ENCODE measurements at places on chromosomes 16 and 17. TPM values are rescaled to one million over a fixed set of nuclear protein-coding genes. Genes with fewer than 3 reads are reported as not detected.

Gene KRTAP4-6
- total RNA-seq, result not detected

Gene CHRNE
- total RNA-seq, result not detected

Gene DYNC1LI2
- 393 TPM for total RNA-seq

Gene OTOA
- not detected for total RNA-seq

Gene TEX14
- total RNA-seq, result not detected

Gene KIF18B
- 1.7 TPM for total RNA-seq

- H3K27ac ChIP-seq, result no peak overlapping the region
- H3K4me1 ChIP-seq, result no peaks in the 10 kb centered on the region
- no peak overlapping the region for H3K4me3 ChIP-seq
- no peaks in the 10 kb centered on the region for H3K36me3 ChIP-seq
- H3K27me3 ChIP-seq, result no peaks in the 10 kb centered on the region
- DNase-seq, result no peak
Measured at GRCh38 chr17:51629232-51629631, 368.9 kb downstream of the UTP18 start.

DNA sequence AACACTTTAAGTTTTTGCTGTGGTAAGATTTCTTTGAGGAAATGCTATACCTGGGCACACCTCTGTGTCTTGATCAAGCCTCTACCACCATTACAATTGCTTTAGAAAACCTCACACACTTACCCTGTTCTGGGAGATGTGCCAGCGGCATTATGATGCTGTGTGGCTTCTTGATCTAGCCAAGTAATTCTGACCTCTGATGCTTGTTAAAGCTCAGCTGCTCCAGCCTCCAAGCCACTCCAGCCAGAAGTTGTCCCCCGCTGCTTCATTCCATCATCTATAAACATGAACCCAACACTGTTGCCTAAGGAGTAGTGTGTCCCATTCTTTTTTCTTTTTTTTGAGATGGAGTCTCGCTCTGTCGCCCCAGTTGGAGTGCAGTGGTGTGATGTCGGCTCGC is 60.1 kb downstream of the CYLD start:
- no peak overlapping the region for H3K27ac ChIP-seq
- no peaks in the 10 kb centered on the region for H3K36me3 ChIP-seq
- H3K27me3 ChIP-seq, result no peaks in the 10 kb centered on the region
- no peak overlapping the region for H3K4me3 ChIP-seq
- no peaks in the 10 kb centered on the region for H3K4me1 ChIP-seq

DNA sequence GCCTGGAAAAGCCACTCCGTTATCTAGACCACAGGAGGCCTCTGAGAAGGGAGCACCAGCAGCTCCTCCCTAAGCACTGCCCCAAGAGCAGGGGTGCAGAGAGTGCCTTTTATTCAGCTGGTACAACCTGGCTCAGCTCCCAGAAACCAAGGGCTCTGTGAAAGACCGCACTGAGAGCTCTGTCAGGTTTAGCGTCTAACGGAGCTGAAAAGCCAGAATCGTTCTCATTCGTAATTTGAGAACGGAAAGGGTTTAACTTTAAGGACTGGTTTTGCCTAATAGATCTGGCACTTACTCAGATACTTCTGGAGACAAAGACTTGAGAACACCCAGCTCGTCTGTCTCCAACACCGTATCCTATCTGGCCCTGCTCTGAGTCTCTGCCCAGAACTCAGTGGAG is 13.5 kb downstream of the MPG start:
- H3K36me3 ChIP-seq, result no peaks in the 10 kb centered on the region
- no peak overlapping the region for H3K4me3 ChIP-seq
- no peak for DNase-seq
- H3K27me3 ChIP-seq, result no peaks in the 10 kb centered on the region
- H3K4me1 ChIP-seq, result no peaks in the 10 kb centered on the region

GRCh38 chr17:67800495-67800928 is 24.8 kb upstream of the BPTF start:
- H3K4me3 ChIP-seq, result no peak overlapping the region
- DNase-seq, result peak; percentile 85
- no peak overlapping the region for H3K27ac ChIP-seq
- H3K4me1 ChIP-seq, result no peaks in the 10 kb centered on the region
- no peaks in the 10 kb centered on the region for H3K27me3 ChIP-seq

GRCh38 chr17:57517632-57518456 is 227.3 kb downstream of the CCDC182 start:
- H3K27ac ChIP-seq, result no peak overlapping the region
- no peak for DNase-seq
- no peaks in the 10 kb centered on the region for H3K4me1 ChIP-seq
- H3K27me3 ChIP-seq, result no peaks in the 10 kb centered on the region
- no peak overlapping the region for H3K4me3 ChIP-seq

GRCh38 chr17:1179112-1179817 is 516 bp downstream of the ABR start:
- H3K4me1 ChIP-seq, result peaks cover 14% of the 10 kb centered on the region
- H3K36me3 ChIP-seq, result no peaks in the 10 kb centered on the region
- H3K27ac ChIP-seq, result peak overlapping the region; percentile 67
- DNase-seq, result no peak
- H3K27me3 ChIP-seq, result no peaks in the 10 kb centered on the region

GRCh38 chr16:75787440-75787839 is 61.1 kb upstream of the CPHXL start:
- no peak for DNase-seq
- no peaks in the 10 kb centered on the region for H3K36me3 ChIP-seq
- H3K4me3 ChIP-seq, result no peak overlapping the region
- no peak overlapping the region for H3K27ac ChIP-seq
- no peaks in the 10 kb centered on the region for H3K4me1 ChIP-seq

DNA sequence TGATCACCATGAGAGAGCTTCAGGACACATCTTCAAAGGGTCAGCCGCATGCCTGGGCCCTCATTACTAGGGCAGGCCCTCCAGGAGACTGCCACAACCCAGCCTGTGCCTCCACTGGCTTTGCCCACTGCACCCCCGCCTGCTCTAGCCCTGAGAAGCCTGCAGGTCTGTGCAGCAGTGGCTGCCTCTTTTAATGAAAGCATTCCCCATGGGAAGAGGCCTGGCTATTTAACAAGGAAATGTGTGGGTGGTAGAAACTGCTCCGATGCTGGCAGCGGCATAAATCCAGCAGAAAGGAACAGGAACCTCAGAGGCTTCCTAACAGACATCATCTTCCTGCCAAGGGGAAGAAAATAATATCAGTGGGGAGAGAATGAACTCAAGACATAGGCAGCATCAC is 375 bp upstream of the KRT32 start:
- H3K4me3 ChIP-seq, result no peak overlapping the region
- no peaks in the 10 kb centered on the region for H3K36me3 ChIP-seq
- no peak overlapping the region for H3K27ac ChIP-seq
- no peaks in the 10 kb centered on the region for H3K4me1 ChIP-seq
- DNase-seq, result no peak

DNA sequence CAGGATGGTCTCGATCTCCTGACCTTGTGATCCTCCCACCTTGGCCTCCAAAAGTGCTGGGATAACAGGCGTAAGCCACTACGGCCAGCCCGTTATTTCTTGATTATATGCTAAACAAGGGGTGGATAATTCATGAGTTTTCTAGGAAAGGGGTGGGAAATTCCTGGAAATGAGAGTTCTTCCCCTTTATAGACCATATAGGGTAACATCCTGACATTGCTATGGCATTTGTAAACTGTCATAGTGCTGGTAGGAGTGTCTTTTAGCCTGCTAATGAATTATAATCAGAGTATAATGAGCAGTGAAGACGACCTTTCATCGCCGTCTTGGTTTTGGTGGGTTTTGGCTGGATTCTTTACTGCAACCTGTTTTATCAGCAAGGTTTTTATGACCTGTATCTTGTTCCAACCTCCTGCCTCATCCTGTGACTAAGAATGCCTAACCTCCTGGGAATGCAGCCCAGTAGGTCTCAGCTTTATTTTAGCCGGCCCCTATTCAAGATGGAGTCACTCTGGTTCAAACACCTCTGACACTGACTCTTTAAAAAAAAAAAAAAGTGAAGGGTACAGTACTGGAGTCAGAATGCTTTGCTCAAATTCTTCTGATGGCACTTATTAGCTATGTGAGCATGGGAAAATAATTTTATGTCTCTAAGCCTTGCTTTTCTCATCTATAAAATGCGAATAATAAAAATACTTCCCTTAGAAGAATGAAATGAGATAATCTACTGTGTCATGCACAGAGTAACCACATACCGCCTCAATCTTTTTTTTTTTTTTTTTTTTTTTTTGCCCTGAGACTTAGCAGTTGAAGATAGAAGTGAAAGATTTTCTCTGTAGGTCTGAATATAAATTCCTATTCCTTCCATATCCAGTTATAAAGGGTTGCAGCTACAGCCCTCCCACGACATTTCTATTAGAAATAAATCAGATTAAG is 5.1 kb upstream of the CALCOCO2 start:
- no peaks in the 10 kb centered on the region for H3K36me3 ChIP-seq
- H3K4me3 ChIP-seq, result no peak overlapping the region
- H3K27me3 ChIP-seq, result no peaks in the 10 kb centered on the region
- no peak overlapping the region for H3K27ac ChIP-seq
- DNase-seq, result no peak

GRCh38 chr17:45006927-45007461 is 38.9 kb upstream of the C1QL1 start:
- H3K27me3 ChIP-seq, result no peaks in the 10 kb centered on the region
- no peak for DNase-seq
- H3K4me1 ChIP-seq, result no peaks in the 10 kb centered on the region
- no peaks in the 10 kb centered on the region for H3K36me3 ChIP-seq
- no peak overlapping the region for H3K27ac ChIP-seq

DNA sequence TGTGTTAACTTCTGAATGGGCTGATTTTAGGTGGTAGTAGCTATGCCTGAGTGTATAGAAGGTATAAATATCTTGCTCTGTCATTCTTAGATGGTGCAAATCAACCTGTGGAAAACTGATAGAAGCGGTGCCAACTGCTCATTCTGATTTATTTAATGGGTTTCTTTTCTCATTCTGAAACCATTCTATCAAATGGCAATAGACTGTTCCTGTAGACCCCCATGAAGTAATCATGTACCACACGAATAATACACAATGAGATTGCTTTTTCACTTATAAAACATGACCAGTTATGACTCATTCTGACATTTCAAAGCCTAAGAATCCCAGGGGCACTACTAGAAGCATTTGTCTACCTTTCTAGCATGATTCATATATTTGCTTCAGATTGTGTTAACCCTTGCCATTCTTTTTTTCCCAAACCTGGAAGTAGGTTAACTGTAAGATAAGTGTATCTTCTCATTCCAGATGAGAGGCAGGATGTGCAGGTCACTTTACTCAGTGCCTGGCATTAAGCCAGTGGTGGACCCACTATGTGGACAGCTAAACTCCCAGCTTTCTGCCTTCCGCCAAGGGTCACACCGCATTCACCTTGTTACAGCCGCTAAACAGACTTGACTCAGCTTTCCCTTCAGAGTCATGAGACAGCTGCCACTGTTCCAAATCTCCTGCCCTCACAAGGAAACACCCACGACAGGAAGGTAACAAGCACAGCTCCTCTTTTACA is 16.4 kb upstream of the SLC16A11 start:
- H3K4me3 ChIP-seq, result no peak overlapping the region
- peaks cover 6% of the 10 kb centered on the region for H3K27me3 ChIP-seq
- no peaks in the 10 kb centered on the region for H3K36me3 ChIP-seq
- DNase-seq, result no peak
- no peaks in the 10 kb centered on the region for H3K4me1 ChIP-seq
- H3K27ac ChIP-seq, result no peak overlapping the region

DNA sequence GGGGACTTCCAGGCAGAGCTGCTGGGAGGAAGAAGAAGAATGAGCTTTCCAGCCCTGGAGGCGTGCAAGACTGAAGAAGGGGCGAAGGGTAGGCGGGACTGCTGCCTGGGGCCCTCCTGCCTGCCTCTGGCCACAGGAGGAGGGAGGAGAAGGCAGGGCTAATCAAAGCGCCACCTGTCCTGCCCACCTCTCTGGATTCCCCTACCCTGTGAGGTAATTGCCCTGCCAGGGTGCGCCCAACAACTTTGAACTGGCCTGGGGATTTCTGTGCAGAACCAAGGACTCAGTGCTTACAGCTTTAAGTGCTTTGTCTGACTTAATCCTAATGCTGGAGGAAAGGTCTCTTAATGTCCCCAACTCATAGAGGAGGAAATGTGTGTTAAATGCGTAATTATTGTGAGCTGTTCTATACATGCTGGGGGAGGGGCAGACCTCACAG is at the start of gene NOXO1:
Gene NOXO1, minus strand, starts transcription at position 72 of the 439 bp plus-strand sequence. CDS start 290 bp downstream, outside the sequence.
- H3K4me1 ChIP-seq, result peaks cover 66% of the 10 kb centered on the region
- DNase-seq, result peak; percentile 80
- H3K36me3 ChIP-seq, result no peaks in the 10 kb centered on the region
- peaks cover 44% of the 10 kb centered on the region for H3K27me3 ChIP-seq
- peak within 1 kb of the TSS; percentile 95 for H3K27ac ChIP-seq
- H3K4me3 ChIP-seq, result peak within 1 kb of the TSS; percentile 39

DNA sequence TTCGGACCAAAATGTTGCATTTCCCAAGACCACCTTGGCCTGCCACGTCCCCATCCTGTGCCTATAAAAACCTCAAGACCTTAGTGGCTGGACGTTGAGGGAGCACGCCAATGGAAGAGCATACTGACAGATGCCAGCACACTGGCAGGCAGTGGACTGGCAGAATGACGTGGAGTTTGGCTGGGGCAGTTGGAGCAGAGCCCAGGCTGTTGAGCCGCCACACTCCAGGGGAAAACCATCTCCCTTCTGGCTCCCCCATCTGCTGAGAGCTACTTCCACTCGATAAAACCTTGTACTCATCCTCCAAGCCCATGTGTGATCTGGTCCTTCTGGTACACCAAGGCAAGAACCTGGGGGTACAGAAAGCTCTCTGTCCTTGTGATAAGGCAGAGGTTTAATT is 494.1 kb downstream of the CDH11 start:
- no peaks in the 10 kb centered on the region for H3K27me3 ChIP-seq
- no peaks in the 10 kb centered on the region for H3K4me1 ChIP-seq
- DNase-seq, result no peak
- H3K36me3 ChIP-seq, result no peaks in the 10 kb centered on the region
- H3K27ac ChIP-seq, result no peak overlapping the region

- DNase-seq, result peak; percentile 82
- peaks cover 13% of the 10 kb centered on the region for H3K4me1 ChIP-seq
- no peaks in the 10 kb centered on the region for H3K36me3 ChIP-seq
- H3K27ac ChIP-seq, result peak within 1 kb of the TSS; percentile 98
- H3K27me3 ChIP-seq, result no peaks in the 10 kb centered on the region
- peak within 1 kb of the TSS; percentile 84 for H3K4me3 ChIP-seq
Measured at GRCh38 chr16:68264128-68265077, at the start of gene SLC7A6. SLC7A6 (plus strand) TSS chr16:68264526; CDS start chr16:68274727, 10,201 bp downstream.

- H3K27me3 ChIP-seq, result no peaks in the 10 kb centered on the region
- DNase-seq, result no peak
- no peaks in the 10 kb centered on the region for H3K4me1 ChIP-seq
- no peak overlapping the region for H3K4me3 ChIP-seq
Measured at GRCh38 chr17:78366109-78366848, 6.4 kb upstream of the SOCS3 start.

GRCh38 chr16:7086822-7087616 is 245.6 kb upstream of the RBFOX1 start:
- H3K4me1 ChIP-seq, result no peaks in the 10 kb centered on the region
- no peak overlapping the region for H3K4me3 ChIP-seq
- no peaks in the 10 kb centered on the region for H3K36me3 ChIP-seq
- H3K27ac ChIP-seq, result no peak overlapping the region
- DNase-seq, result no peak

- no peak overlapping the region for H3K27ac ChIP-seq
- H3K4me3 ChIP-seq, result no peak overlapping the region
- H3K27me3 ChIP-seq, result peaks cover 4% of the 10 kb centered on the region
- H3K4me1 ChIP-seq, result peaks cover 2% of the 10 kb centered on the region
- no peak for DNase-seq
Measured at GRCh38 chr17:31433811-31434726, 42.6 kb downstream of the RAB11FIP4 start.

Data from transverse colon (tissue), 4 donors.